ENCODE measurements at places on chromosomes 6 and 20.

DNA sequence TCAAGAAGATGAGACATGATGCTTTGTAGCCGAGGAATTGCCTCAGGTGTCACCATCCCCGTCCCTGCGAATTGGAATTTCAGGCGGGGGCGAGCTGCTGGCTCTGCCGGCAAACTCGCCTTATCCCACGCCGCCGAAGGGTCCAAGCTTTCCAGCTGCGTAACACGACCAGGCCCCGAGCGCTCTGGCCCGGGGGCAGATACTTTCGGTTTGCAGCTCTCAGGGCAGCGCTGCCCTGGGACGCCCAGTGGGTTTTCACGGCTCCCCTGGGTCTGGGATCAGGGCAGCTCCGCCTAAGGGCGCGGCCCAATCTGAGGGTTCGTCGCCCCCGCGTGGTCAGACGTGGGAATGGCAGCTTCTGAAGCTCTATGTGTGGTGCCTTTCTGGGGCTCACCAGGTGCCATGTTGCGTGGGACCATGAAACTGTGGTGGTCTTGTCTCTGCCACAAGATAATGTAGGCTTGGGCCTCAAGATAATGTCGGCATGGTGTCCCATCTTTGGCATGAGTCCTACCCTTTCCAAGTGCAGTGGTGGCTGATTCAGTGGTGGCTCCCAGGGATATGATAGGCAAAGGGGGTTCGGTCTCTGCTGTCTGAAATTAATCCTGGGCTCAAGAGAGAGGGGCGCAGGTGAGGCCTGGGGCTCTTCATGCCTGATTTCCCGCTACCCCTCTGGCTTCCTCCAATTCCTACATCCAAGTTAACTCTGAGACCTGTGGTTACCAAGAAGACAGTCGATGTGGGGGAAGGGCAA lies 21.0 kb downstream of the PIGT start:
- DNase-seq = no peak

- no peak for DNase-seq
Measured at GRCh38 chr6:96786336-96786735, 50.9 kb downstream of the GPR63 start.

DNA sequence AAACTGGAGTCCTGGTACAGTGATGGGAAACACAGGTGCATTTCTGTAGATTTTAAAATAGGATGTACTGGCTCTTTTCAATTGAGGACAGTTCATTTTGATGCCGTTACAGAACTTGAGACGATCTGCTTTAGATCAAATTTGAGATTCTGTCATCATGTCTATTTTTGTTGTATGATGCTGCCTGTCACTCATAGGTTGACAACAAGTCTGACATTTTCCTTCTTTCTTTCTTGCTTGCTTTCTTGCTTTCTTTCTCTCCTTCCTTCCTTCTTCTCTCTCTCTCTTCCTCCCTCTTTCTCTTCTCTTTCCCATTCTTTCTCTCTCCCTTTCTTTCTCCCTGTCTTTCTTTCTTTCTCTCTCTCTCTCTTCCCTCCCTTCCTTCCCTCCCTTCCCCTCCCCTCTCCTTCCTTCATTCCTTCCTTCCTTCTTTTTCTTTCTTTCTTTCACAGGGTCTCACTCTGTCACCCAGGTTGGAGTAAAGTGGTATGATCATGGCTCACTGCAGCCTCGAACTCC lies 152.6 kb upstream of the SGK1 start:
- DNase-seq = no peak

GRCh38 chr20:54920491-54920890 lies 445.1 kb downstream of the DOK5 start:
- DNase-seq = no peak

DNA sequence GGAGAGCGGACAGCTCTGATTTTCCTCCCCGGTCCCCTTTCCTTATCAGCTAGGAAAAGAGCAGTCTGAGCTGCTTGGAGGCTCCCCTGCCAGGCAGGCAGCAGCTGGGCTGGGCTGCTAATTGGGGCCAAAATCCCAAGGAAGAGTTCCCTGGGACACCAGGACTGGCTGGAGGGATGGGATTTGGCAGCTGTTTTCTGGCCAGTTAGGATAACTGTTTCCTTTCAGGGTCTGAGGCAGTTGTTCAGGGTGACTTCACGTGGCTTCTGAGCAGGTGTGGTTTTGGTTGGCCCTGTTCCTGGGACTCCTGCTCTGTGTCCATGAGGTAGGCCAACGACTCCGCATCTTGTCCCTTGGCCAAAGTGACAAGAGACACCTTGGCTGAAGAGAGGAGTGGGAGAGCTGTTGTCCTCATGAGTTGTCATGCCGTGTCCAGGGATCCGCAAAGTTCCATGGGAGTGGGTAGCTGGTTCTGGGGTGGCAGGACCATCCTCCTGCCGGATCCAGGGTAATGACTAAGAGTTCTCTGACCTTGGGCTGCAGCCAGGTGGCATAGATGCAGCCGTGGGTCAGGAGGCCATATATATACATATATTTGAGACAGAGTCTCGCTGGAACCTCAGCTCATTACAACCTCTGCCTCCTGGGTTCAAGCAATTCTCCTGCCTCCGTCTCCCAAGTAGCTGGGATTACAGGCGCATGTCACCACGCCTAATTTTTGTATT lies 21.2 kb downstream of the MRPS18A start:
- DNase-seq = no peak

DNA sequence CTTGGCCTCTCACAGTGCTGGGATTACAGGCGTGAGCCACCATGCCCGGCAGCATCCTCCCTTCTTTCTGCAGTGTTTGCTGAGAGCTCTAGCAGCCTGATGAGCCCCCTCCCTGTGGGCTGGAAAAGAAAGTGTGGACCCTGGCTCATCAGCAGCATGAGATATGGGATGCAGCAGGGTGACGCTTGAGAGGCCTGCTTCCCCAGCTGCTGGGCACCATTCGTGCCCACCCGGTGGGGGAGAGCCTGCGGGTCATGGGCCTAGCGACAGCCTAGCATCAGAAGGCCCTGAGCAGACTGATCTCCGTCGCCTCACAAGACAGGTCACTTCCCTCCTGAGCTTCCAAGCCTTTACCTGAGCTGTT lies 16.0 kb upstream of the CCDC167 start:
- DNase-seq = no peak

Measured in esophagus squamous epithelium (tissue), 5 donors.